ENCODE measurements at places on chromosomes 13 and 19.

DNA sequence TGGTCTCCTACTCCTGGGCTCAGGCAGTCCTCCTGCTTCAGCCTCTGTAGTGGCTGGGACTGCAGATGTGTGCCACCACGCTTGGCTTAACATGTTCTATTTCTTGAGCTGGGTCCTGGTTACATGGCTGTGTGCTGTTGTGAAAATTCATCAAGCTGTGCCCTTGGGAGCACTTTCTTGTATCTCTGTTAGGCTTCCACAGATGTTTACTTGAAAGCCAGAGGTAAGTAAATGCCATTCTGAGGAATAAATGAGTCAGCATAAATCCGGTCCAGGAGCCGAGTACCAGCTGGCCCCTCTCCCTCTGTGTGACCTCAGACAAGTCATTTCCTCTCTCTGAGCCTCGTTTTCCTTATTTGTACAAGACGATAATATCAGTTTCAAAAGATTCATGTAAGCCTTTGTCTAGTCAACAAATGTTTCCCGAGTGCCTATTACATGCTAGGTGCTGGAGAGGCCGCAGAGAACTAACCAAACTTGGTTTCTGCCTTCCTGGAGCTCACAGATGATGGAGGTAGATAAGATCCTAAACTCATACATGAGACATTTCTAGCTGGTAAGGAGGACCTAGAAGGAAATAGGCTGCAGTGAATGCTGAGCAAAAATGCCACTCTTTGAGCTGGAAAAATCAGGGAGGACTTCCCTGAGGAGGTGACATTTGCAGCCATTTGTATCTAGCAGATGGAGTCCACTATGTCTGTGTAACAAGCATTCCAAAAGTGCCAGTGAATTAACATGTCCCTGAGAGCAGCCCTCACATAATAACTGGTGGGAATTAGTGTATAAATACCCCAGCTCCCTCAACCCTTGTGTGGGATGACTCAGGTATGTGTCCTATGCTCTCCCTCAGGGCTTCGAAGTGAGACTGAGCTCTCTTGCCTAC lies 2.7 kb upstream of the RASAL3 start:
- DNase-seq = no peak

DNA sequence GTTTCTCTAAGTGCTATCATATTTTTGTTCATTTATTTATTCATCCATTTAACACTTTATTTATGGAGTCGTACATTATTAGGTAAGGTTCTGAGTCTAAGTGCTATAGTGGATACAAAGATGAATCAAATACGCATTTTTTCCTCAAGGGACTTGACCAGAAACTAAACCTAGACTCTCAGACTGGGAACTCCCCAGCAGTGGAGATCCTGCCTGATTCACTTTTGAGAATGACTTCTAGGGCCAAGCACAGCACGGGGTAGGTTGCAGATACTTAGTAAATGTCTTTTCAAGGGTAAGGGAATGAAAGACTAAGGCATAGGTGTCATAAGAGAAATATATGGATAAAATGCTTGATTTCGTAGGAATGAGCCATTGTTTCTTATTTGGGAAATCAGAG lies 7.2 kb downstream of the DNAJC15 start:
- no peak for DNase-seq

DNA sequence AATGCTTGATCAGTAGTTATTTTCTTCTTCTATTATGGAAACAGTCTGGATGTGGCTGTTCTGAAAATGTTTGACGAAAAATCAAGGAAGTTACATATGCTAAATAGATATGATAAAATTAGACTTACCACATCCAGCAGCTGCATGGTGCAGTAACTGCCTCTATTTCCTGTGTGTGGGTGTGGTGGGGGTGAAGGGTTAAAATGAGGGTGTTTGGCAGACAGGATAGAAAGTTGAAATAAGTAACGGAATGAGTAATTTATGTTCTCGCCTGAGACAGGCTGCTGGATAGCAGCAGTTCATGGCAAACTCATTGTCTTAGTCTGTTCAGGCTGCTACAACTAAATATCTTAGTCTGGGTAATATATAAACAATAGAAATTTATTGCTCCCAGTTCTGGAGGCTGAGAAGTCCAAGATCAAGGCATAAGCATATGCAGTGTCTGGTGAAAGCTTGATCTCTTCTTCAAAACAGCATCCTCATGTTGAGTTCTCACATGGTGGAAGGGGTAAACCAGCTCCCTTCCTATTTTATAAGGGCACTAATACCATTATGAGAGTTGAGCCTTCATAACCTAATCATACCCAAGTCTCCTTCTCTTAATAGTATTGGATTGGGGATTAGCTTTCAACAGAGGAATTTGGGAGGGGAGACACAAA lies 1248.9 kb downstream of the SLITRK5 start:
- no peak for DNase-seq

- no peak for DNase-seq
These were observed 455.4 kb downstream of the FOXO1 start for GRCh38 chr13:40210865-40211585.

GRCh38 chr13:90793261-90793820 lies 554.1 kb upstream of the MIR17HG start:
- DNase-seq = no peak

DNA sequence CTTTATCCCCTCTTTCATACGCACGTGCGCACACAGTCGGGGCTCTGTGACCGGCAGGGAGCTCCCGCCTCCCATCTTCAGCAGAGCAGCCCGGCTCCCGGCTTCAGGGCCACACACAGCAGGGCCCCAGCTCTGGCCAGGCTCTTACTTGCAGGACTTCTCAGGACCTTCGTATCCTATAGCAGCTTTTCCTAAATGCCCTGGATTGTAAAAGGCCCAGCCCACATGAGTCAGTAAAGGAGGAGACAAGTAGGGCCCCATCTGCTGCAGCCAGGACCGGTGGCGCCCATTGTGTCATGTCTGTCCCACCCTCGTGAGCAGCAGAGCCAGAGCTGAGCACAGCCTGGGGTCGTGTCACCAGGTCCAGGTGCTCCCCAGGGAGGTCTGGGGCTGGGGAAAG lies 107.6 kb upstream of the VSTM2B start:
- DNase-seq = no peak

DNA sequence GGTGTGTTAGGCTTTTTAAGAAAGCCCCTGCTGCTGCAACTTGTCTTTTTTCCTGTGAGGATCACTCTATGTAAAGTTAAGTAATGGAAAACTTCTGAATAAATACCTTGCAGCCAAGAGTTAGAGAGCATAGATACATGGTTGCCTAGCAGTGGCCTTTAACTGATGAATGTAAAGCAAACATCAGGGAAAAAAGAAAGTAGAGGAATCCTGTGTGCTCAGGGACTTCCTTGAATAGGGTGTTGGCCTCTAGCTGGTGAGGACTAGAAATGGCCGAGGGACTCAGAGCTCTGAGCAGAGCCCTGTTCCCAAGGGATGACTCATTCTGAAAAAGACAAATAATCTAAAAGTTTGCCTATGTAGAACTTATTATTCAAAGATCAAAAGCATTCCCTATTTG lies 135.7 kb downstream of the MIPEP start:
- DNase-seq = no peak

GRCh38 chr19:5059213-5059574 lies 90.3 kb downstream of the KDM4B start:
- no peak for DNase-seq

- DNase-seq = no peak
These were observed 4.3 kb upstream of the ZNF813 start for GRCh38 chr19:53463263-53463662.

GRCh38 chr13:91630946-91631345 lies 232.5 kb downstream of the GPC5 start:
- no peak for DNase-seq

- DNase-seq = no peak
These were observed 41.3 kb upstream of the INTS6 start for GRCh38 chr13:51494156-51494555.

- DNase-seq = no peak
These were observed 327.2 kb downstream of the LMO7 start for GRCh38 chr13:75963302-75963701.

DNA sequence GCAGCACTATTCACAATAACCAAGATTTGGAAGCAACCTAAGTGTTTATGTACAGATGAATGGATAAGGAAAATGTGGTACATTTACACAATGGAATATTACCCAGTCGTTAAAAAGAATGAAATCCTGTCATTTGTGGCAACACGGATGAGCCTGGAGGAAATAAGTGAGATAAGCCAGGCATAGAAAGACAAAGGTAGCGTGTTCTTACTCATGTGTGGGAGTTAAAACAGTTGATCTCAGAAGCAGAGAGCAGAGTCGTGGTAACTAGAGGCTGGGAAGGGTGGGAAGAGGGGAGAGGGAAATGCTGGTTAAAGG lies 29.5 kb downstream of the LILRB4 start:
- no peak for DNase-seq

GRCh38 chr19:7904074-7905020 lies 670 bp downstream of the MAP2K7 start:
- DNase-seq = peak; percentile 32

GRCh38 chr19:17086120-17086519 lies 10.5 kb downstream of the MYO9B start:
- no peak for DNase-seq

DNA sequence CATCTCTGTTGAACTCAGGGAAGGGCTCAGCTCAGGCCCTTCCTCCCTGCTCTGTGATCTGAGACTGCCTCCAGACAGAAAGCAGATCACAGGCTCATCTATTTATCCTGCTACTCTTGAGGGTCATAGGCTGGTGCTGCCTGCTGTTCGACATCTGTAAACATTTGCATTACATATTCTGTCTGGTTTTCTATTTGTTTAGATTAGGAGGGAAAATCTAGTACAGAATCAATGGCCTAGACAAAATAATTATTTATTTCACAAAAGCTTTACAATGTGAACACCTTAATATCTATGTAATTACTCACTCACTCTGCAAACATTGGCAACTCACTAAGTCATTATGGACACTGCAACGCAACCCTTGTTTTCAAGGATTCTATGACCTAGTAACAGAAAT lies 43.0 kb downstream of the CEP89 start:
- no peak for DNase-seq

GRCh38 chr13:50205581-50205980 lies 190.3 kb downstream of the KCNRG start:
- DNase-seq = no peak

GRCh38 chr19:31485472-31485871 lies 136.2 kb upstream of the TSHZ3 start:
- DNase-seq = no peak

- no peak for DNase-seq
These were observed 98.2 kb downstream of the LACC1 start for GRCh38 chr13:43977911-43978310.

- DNase-seq = no peak
These were observed 41.2 kb upstream of the LSM14A start for GRCh38 chr19:34131100-34131499.

- no peak for DNase-seq
These were observed 120.5 kb downstream of the DIAPH3 start for GRCh38 chr13:60043262-60043661.

GRCh38 chr13:66128692-66129269 lies 1101.4 kb downstream of the PCDH9 start:
- DNase-seq = no peak

DNA sequence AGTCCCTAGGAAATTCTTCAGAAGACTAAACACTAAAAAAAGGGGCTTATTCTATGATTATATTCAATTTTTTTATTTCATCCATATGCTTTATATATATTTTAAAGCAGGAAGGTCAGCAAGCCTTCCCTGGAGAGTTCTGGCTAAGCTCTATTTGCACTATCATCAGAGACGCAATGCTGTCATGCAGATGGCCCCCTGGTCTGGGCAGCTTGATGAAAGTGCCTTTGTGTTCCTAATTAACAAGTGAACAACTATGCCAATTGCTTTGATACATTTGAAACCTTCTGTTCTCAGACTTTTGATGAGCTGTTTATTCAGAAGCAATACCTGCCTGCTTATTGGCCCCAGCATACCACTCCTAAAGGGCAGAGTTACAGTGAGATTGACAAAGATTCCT lies 1344.6 kb downstream of the OLFM4 start:
- DNase-seq = no peak

DNA sequence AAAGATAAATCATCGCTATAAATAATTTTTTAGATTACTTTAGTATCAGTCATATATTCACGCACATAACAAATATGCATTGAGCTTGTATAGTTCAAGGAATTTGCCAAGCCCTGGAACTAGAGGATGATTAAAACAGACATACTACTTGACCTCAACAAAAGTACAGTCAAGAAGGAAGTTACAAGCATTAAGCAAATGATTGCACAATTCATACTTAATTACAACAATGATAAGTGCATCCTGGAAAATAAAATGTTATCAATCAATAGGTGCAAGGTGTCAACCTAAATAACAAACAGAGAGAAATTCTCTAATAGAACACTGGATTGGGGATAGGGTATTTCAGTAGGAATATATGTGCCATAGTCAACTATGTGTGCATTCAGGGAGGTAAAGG lies 491.2 kb downstream of the GPC5 start:
- DNase-seq = no peak

DNA sequence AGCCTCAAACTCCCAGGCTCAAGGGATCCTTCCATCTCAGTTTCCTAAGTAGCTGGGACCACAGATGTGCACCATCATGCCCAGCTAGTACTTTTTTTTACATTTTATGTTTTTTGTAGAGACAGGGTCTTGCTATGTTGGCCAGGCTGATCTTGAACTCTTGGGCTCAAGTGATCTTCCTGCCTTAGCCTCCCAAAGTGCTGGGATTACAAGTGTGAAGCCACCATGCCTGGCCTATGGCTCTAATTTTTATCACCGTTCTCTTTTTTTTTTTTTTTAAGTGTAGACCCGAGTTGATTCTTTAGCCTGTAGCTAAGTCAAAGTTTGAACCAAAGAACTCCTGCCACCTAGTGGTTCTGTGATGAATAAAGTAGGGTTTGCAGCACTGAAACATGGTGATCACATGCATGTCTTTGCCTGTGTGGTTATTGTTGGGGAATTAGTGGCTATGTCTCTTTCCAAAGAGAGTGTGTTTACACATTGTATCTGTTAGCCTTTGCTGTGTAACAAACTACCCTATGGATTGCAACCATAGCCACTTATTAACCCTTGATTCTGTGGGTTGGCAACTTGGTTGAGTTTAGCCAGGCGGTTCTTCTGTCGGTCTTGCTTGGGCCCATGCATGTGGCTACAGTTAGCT lies 11.6 kb downstream of the NFILZ start:
- DNase-seq = no peak

DNA sequence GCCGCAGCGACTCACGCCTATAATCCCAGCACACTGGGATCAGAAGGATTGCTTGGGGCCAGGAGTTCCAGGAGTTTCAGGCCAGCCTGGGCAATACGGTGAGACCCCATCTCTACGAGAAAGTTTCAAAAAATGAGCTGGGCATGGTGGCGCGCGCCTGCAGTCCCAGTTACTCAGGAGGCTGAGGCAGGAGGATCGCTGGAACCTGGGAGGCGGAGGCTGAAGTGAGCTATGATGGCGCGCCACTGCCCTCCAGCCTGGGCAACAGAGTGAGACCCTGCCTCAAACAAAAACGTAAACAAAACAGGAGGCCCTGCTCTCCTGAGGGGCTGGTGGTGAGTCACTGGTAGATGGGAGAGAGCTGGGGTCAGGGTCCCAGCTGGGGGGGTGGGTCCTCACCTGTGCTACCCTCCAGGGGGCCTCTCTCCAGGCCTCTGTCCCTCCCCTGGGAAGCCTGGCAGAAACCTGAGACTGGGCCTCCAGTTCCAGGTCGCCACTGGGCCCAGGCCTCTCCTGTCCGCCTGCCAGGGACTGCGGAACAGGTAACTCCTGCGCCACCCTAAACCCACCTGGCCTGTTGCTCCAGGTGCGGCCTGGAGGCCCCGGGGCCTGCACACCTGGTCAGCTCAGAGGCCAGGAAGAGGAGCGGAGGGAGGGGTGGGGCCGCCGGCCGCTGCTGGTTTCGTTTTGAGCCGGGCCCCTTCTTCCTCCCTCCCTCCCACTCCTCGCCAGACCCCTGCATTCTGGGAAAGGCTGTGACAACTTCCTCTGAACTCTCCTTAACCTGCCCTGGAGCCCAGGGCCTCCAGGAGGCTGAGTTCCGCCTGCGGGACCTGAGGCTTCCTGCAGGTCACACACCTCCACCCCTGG lies 17.2 kb upstream of the ZBTB7A start:
- no peak for DNase-seq
